ENCODE measurements at places on chromosomes 5 and 9.

GRCh38 chr5:1337489-1338195 is 7.3 kb downstream of the CLPTM1L start:
- no peak for DNase-seq

DNA sequence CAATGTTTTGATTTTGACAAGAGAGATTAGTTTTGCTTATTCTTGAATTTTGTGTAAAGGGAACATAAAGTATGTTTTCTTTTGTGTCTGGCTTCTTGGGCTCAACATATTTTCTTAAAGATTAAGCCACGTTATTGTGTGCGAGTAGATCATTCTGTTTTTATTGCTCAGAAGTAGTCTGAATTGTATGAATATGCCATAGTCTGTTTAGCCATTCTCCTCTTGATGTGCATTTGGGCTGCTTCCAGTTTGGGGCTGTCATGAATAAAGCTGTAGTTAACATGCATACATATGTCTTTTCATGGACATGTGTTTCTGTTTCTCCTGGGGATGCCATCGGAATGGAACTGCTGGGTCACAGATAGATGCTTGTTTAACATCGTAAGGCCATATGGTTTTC is 198.9 kb downstream of the FANCC start:
- no peak for DNase-seq

DNA sequence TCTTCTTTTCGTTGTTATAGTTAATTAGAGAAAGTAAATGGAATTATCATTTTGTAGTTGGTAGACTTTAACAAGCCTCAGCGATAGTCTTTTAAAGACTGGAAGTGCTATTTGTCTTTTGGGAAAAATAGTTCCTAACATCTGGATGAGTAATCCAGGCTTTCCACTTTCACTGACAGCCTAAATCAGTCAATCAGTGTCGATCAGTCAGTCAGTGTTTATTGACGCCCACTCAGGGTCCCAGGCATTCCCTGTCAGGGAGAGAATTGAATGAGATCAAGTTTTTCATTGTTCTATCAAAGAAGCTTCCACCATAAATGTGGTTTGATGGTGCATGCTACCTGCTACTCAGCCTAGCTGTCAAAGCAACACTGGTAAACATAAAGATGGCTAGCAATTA is 2.6 kb downstream of the ABL1 start:
- no peak for DNase-seq

DNA sequence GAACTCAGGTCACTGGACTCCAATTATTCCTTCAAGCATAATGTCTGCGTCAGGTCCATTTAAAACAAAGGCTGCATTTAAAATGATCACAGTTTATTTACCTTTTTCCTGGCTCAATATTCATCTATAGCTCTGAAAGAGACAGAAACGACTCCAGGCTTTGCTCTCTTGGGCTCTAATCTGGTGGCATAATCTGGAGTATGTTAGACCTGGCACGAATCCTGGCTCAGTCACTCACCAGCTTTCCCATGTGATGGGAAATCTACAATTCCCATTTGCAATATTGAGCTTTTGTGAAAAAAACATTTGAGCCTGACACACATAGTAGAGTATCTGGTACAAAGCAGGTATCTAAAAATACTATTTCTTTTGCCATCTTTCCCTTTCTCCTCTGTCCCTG is 155.8 kb downstream of the SEMA6A start:
- DNase-seq: no peak

GRCh38 chr5:34900652-34901051 is 14.7 kb downstream of the RAD1 start:
- DNase-seq: no peak

DNA sequence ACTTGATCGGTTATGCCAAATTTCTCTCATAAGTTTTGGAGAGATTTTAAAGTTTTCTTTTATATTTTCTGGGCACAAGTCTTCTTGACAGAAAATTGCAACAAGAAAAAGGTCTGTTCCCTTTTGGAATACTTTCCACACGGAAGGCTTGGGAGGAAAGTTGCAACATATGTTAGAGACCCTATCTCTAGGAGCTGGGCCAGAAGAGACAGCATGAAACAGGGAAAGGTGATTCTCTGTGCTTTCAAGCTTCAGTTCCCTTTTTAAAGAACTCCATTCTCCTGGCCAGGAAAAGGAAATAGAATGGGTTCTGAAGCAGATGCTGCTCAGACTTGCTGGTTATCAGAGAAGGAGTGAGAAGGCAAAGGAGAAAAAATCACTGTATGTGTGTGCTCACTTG is 368.3 kb downstream of the SPATA31D1 start:
- DNase-seq: no peak

DNA sequence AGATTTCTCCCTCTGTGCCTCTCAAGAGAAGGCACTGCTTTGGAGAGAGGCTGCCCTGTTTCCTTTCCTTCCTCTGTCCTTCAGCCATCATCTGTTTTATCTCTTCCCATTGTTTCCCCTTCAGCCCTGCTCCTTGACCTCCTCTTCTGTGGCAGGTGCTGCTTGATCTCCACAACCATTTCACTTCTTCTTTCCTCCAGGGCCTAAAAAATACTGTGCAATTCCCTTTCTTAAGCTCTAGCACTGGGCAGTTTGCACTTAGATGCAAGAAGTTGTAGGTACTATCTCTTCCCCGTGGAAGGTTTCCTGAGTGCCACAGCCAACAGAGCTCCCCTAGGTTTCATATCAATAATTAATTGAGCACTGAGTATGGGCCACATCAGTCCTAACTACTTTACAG is 8.8 kb upstream of the ADRB2 start:
- DNase-seq: no peak

DNA sequence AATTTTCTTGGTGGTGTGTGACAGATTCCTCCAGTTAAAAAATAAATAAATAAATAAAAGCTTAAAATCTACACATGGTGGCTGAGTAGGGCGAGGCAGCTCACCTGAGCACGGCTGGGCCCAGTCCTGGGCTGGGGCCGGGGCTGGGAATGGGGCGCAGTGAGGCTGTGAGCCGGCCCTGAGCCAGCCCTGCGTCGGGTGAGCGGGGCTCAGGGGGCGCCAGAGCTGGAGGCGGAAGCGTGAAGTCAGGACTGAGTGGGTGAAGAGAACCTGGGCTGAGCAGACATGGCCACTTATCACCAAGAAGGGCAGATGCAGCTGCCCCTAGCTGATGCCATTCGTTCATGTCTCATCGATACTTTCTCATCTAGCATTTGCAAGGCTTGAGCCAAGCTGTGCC is 22.8 kb upstream of the DTWD2 start:
- DNase-seq: no peak

DNA sequence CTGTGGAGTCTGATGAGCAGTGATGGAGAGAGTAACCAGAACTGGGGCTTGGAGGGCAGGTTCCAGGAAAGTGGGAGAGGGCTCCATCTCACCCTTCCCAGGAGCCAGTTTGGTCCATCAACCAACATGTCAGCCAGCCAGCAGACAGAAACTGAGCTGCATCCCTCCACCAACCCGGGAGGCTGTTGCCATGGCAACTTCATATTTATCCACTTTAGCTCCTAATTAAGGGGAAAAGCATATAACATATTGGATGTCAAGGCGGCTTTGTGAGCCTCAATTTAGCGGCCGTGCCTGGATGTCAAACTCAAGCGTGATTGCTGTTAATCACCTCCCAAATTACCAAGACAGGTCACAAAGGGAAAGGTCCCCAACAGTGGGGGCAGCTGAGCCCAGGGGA is 81.5 kb upstream of the ARAP3 start:
- DNase-seq: no peak

- DNase-seq: no peak
Observed at GRCh38 chr5:111734013-111734412, 23.0 kb downstream of the NREP start.

GRCh38 chr5:89676634-89677033 is 732.9 kb downstream of the CETN3 start:
- DNase-seq: no peak

GRCh38 chr5:15510831-15511230 is 10.9 kb downstream of the FBXL7 start:
- DNase-seq: no peak

GRCh38 chr9:124202447-124202971 is 55.2 kb upstream of the NEK6 start:
- no peak for DNase-seq

DNA sequence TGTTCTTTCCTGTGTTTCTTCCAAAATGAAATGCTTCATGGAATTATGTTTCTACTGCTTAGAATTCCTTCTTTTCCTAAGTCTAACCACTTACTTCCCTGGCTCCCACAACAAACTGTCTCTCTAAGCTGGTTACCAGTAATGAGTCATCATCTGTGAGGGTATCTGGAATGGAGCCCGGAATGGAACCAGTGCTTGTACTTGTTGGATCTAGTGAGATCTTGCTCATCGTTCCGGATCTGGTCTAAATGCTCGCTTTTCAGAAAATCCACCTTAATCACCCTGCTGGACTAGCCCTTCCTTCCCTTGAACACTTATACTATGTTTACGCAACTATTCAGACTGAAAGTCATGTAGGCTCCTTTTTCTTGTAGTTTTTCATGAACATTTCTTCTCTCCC is 184.8 kb downstream of the PBX3 start:
- DNase-seq: no peak

- no peak for DNase-seq
Observed at GRCh38 chr9:86368871-86369521, 14.8 kb upstream of the TUT7 start.

- no peak for DNase-seq
Observed at GRCh38 chr9:99555792-99556191, 265.9 kb upstream of the NR4A3 start.
